NCI-H526 (cell line): ENCODE measurements at places on chromosomes 12 and 14.
A peak's percentile ranks its signal among the peaks of the same experiment; 100 is the strongest.

DNA sequence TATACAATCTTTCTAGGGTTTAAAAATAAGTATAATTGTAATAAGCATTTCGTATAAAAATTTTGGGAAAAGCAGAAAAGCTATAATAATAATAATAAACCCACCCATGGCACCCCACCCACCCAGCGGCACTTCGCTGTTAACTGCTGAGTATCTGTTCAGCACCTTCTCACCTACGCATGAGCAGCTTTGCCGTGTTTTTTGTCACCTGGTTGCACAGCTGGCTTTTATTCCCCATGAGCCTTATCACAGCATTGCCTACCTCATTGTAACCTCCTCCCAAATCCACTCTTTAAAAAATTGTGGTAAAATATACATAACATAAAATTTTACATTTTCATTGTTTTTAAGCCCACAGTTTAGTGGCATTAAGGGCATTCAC is 34.7 kb downstream of the CYP46A1 start:
- DNase-seq: no peak

DNA sequence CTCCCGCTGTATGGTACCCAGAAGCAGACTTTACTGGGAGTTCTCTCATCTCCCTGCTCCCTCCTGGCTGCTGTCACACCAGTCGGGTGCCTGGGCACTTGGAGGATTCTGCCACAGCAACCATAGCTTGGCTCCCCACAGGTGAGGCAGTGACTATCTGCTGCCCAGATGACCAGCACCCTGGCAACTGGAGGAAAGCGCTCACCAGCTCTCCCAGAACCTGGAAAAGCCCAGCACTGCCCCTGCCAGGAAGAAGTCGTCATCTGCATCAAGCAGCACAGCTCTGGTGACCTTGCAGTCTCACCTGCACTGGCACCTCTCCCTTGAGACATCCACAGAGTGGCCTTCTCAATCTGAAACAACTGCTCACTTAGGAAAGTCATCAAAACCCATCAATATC is 31.9 kb upstream of the TC2N start:
- DNase-seq: no peak

DNA sequence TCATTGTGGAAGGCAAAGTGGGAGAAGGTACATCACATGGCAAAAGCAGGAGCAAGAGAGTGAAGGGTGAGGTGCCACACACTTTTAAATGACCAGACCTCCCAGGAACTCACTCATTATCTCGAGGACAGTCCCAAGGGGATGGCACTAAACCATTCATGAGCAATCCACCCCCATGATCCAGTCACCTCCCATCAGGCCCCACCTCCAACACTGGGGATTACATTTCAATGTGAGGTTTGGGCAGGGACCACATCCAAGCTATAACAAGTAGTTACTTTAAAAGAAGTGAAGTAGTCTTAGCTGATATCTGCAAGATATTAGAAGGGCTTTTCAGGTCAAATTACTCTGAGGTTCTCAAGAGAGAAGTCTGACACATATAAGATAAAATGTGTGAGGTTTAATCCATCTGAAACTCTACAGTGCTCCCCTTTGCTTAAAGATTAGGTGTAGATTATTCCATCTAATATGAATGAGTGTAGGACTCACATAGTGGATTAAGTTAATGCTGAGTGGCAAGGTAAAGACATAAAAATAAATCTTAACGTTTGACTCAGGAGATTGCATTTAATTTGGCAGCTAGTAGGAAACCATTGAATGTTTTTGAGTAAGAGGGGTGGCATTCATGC is 130.8 kb downstream of the TMX1 start:
- DNase-seq: no peak

GRCh38 chr12:29944269-29945000 is 160.7 kb upstream of the TMTC1 start:
- DNase-seq: no peak

- no peak for DNase-seq
Observed at GRCh38 chr12:63899396-63899795, 54.9 kb downstream of the SRGAP1 start.

- DNase-seq: no peak
Observed at GRCh38 chr12:915090-915489, 34.4 kb downstream of the RAD52 start.

DNA sequence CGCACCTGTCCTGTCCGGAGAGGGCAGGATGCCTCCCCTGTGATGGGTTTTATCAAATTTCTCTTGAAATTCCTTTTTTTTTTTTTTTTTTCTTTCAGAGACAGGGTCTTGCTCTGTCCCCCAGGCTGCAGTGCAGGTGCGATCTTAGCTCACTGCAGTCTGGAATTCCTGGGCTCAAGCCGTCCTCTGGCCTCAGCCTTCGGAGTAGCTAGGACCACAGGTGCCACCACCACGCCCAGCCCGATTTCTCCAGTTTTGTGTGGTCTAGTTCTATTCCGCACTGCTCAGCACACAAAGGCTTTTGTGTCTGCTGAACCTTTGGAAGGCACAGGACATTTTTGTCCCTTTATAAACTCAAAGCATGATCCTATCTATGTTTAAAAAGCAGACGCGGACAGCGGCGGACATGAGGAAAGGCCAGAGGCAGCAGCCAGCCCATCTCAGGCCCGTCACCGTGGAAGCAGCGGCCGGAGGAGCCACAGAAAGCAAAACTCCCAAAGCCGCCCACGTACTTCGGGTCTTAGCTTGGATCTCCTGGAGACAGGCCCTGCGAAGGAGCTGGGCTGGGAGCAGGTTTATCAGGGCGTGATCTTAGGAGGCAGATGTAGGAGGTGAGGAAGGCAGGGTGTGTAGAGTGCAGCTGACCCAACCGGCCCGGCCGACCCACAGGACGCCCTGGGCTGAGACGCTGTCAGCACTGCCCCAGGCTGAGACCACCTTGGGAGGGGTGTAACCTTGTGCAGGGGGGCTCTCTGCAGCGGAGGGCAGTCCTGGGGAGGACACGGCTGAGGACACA is 30.9 kb upstream of the FBRSL1 start:
- no peak for DNase-seq

GRCh38 chr12:3461391-3461790 is 29.6 kb upstream of the PRMT8 start:
- DNase-seq: no peak

GRCh38 chr12:106113446-106113823 is 25.3 kb downstream of the NUAK1 start:
- DNase-seq: no peak

- no peak for DNase-seq
Observed at GRCh38 chr12:100174495-100174894, 26.1 kb upstream of the ACTR6 start.

GRCh38 chr12:103809154-103809553 is 31.9 kb downstream of the NT5DC3 start:
- no peak for DNase-seq

GRCh38 chr12:94244165-94245133 is 96.1 kb downstream of the PLXNC1 start:
- DNase-seq: no peak

- DNase-seq: no peak
Observed at GRCh38 chr12:7047306-7047705, 13.2 kb upstream of the C1S start.

GRCh38 chr14:29892327-29892726 is 35.3 kb downstream of the PRKD1 start:
- DNase-seq: no peak

DNA sequence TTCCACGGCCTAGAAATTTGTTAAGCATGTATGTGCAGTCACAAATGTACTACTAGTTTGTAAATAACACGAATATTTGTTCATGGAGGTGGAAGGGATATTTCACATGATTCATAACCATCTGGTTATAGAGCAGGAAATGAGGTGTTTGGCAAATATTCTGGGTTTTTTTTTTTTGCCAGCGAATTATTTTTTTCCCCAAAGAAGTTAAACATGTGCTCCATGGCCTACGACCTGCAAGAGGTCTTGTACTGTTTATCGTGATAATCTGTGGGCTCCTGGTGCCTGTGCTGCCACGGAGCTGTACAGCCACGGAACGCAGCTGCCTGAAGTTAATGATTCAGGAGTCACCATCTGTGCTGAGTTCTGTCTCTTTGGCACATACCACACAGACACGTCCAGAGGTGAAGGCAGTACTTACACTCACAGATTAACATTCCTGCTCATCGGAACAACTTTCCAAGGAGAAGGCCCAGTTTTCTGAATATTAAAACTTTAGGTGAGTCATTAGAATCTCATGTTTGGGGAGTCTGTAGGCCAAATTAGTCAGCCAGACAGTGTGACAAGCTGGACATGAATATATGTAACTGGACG is 156.3 kb downstream of the TMX1 start:
- no peak for DNase-seq

DNA sequence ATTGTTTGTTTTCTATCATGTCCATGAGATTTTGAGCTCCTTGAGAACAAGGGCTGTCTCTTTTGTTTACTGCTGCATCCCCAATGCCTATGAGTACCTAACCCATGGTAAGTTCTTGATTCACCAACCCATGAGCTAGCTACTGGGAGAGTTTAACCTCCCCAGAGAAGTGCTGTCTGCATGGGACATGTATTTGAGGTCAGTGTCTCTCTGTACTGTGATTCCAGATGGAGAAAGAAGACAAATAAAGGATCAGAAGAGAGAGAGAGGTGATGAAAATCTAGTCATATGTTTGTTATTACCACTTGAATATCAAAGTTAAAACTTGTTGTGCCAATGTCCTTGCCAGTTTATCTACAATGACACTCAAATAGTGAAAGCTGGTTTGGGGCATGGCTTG is 421.8 kb downstream of the BCAT1 start:
- DNase-seq: no peak

DNA sequence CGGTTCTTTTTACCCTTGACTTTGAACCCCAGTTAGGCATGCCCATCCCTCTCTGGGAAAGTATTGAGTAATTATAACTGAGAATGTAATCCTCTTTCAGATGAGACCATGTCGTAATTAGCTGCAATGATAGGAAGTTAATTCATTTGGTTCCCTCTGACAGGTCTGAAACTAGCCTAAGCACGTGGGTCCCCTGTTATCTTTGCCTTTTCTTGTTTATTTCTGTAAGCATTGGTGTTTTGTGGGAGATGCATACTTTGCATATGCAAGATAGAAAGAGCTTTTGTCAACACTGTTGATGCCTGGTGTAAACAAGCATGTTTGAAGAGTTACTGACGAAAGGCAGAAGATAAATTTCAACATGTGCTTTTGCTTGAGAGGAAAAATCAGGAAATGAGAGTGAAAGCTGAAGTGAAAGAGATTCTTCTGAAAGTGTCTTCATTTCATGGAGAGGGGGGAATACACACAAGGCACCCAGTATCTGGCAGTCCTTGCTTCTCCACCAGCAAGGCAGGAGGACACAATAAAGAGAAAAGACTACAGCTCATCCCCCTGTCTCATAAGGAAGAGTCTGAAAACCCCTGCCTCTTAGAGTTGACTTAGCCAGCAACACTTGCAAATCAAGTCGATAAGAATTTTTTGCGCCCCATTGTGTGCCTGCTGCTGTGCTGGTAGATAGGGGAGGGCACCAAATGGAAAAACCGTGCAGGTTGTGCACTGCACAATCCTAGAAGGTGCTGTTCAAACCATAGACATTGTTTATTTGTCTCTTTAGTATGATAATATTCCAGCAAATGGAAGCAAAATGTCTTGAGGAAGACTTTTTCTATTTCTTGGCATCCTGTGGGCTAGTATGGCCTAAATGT is 77.8 kb downstream of the SLC24A4 start:
- no peak for DNase-seq

- DNase-seq: no peak
Observed at GRCh38 chr12:93221841-93222240, 155.9 kb upstream of the NUDT4 start.

DNA sequence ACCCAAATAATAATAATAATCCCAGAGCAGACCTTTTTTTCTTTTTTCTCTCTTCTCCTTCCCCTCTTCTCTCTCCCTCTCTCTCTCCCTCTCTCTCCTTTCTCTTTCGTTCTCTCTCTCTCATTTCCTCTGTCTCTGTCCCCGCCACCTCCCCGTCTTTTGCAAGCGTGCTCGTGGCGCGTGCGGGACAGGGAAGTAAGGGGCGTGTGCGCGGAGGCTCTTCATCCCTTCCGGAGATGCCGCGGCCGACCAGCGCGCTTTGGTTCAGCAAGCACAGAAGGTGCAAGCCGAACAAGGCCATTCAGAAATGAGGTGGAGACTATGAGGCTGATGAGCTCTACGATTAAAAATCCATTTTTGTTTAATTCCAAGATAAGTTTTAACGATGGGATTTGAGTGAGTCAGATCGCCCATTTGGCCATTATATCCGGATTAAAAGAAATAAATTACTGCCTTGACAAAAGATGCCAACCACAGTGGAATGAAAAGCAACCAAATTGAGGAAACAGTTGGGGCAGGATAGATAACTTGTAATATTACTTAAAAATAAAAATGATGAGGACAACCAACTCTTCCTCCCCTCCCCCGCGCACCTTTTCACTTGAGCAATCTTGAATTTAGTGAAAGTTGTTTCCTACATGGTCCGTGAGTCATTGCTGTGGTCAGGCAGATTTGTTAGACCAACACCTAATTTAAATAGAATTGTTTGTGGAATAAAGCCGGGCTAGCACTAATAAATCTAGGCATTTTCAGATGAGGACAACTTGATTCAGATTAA is 1.2 kb upstream of the AMIGO2 start:
- no peak for DNase-seq

GRCh38 chr14:87405563-87405962 is 587.4 kb downstream of the GALC start:
- DNase-seq: no peak

GRCh38 chr12:131699434-131699833 is 11.5 kb upstream of the SFSWAP start:
- DNase-seq: no peak

- DNase-seq: no peak
Observed at GRCh38 chr14:100348784-100349685, 25.9 kb downstream of the SLC25A47 start.

- no peak for DNase-seq
Observed at GRCh38 chr14:74566174-74567141, 45.6 kb downstream of the LTBP2 start.

DNA sequence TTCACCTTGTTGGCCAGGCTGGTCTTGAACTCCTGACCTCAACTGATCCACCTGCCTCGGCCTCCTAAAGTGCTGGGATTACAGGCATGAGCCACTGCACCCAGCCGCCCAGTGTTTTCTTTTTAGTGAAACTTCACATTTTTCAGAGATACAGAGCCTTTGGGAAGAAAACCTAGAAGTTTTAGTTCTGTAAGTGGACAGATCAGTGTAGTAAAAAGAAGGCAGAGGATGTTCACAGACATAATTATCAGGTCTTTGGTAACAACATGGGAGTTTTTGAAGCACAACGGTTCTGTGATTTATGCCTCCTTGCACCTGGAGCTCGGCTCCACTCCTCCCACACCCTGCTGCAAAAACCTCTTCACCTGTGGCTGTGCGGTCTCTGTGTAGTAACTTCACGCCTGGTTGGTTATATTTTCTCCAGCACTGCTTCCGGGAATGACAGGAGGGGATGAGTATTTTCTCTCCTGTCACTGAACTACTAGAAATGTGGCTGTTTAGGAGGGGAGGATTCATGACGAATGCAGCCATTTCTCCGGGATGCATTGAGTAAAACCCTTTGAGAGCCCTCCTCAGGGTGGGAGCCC is 67.0 kb downstream of the ARF6 start:
- DNase-seq: peak; percentile 85

DNA sequence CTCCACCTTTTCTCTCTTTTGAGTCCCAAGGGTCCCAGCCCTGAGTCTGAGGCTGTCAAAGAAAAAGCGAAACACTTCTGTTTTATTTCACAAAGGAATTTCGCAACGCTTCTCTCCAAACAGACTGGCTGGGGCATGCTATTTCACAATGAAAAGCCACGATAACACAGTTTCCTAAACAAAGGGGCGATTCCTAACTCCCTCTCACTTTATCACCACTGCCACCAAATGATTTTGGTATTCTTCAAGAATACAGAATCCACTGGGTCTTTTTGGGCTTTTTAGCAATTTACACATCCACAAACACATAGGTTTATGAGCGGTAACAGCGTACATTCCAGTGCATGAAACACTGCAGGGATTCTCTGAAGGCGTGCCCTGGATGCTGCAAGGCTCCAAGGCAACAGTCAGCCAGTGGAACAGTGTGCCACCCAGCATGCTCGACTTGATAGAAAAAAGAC is 161.2 kb downstream of the DAD1 start:
- no peak for DNase-seq
